ENCODE measurements at places on chromosomes 1 and 21. TPM values are rescaled to one million over a fixed set of nuclear protein-coding genes. Genes with fewer than 3 reads are reported as not detected.

Gene CFAP45
- total RNA-seq: not detected

Gene SELENBP1
- total RNA-seq: 47.6 TPM

Gene PSMB4
- total RNA-seq: 324 TPM

Gene TMCO4
- 1.4 TPM for total RNA-seq

Gene C1orf87
- not detected for total RNA-seq

Gene ACOT11
- 0.95 TPM for total RNA-seq

Gene OR2L2
- total RNA-seq: not detected

Gene FCRL4
- total RNA-seq: not detected

Gene RAB3B
- total RNA-seq: 0.04 TPM

Gene ARMH1
- 0.78 TPM for total RNA-seq

Gene CCSAP
- total RNA-seq: 1.1 TPM

Gene KRTAP13-2
- not detected for total RNA-seq

Gene ACOT7
- total RNA-seq: 3.6 TPM

Gene KDF1
- total RNA-seq: not detected

Gene KRTAP11-1
- not detected for total RNA-seq

Gene TSTD1
- 52.6 TPM for total RNA-seq

Gene ADARB1
- total RNA-seq: 7.0 TPM

Gene KRTAP10-9
- total RNA-seq: not detected

Gene SPSB1
- total RNA-seq: 161 TPM

Gene TFF2
- total RNA-seq: not detected

Gene EDN2
- total RNA-seq: not detected

Gene CD84
- total RNA-seq: 0.10 TPM

Gene TENT5C
- total RNA-seq: 8.8 TPM

Gene OR10J4
- total RNA-seq: not detected

Gene LIPI
- total RNA-seq: not detected

Gene SERPINC1
- 4.5 TPM for total RNA-seq

Gene SLAMF9
- total RNA-seq: not detected

Gene ADAMTSL4
- total RNA-seq: 5.6 TPM

Gene HES3
- total RNA-seq: not detected

Gene HHIPL2
- not detected for total RNA-seq

Gene LGR6
- total RNA-seq: not detected

Gene ZNF648
- total RNA-seq: 0.38 TPM

Gene PGBD5
- total RNA-seq: 4.5 TPM

Gene PKLR
- not detected for total RNA-seq

Gene LSS
- total RNA-seq: 31.1 TPM

Gene LCE3C
- total RNA-seq: not detected

Gene SLC5A9
- total RNA-seq: not detected
